ENCODE measurements at places on chromosomes 4 and X.

- DNase-seq: peak; percentile 53
These were observed 156.2 kb downstream of the ENOX2 start for GRCh38 chrX:130746709-130747342.

- no peak for DNase-seq
These were observed 24.5 kb upstream of the CPLX1 start for GRCh38 chr4:850323-850945.

DNA sequence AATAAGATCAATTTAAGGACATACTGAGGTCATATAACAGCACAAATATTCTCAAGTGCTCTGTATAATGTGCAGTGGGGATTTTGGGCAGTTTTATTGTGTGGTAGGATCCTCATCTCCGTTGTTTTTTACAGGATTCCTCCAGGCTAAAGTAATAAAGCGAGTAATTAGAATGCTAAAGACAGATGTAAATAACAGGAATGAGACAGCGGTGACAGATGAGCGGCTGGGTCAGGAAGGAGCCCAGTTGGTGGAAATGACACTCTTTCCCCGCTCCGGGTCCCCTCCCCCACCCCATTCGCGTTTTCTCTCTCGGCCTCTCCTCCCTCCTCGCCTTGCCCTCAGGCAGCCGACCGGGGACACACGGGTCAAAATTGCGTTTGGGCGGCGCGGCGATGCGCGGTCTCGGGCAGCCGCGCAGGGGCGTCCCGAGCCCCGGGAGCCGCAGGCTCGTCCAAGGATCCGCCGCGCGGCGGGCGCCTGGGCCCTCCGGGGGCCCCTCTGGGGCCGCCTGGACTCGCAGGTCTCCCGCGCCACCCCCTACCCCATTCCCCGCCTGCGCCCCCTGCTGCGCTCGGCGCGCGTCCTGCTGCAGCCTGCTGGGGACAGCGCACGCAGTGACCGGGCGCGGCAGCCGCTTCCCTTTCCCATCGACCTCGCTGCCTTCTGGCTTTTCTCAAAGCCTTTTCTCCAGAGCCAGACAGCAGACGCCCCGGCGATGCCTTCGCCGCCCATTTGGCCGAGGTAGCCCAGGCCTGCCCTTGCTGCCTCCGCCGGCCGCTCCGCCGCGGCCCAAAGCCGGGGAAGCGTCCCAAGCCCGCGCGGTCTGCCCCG is 16.2 kb downstream of the POU4F2 start:
- DNase-seq: peak; percentile 26

GRCh38 chrX:98731821-98732220 is 1678.3 kb downstream of the PCDH19 start:
- DNase-seq: no peak

DNA sequence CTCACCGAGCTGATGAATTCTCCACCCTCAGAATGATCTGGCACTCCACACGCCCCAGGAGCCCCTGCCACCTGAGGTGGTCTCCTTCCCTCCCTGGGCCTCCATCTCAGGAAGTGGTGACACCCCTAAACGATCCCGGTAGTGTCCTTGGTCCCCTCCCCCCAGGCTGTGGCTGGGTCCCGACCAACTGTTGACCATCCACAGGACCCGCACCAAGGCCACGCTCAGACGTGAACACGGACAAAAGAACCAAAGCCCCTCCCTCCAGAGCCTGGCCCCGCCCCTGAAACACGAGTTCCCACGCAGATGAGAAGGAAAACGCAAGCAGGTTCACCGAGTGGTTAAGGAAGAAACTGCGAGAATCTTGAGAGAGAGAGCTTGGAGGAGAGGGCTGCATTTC is 16.6 kb downstream of the LRPAP1 start:
- no peak for DNase-seq

GRCh38 chr4:174505892-174506291 is 16.4 kb downstream of the HPGD start:
- no peak for DNase-seq

GRCh38 chrX:50813843-50814661 is at the start of gene SHROOM4:
Gene SHROOM4, minus strand, starts transcription at chrX:50814194. Its CDS starts 176 bp downstream, at chrX:50814018.
- DNase-seq: peak; percentile 71
